IPS DF 19.7 (cell line): ENCODE measurements at places on chromosomes 1 and 21.

DNA sequence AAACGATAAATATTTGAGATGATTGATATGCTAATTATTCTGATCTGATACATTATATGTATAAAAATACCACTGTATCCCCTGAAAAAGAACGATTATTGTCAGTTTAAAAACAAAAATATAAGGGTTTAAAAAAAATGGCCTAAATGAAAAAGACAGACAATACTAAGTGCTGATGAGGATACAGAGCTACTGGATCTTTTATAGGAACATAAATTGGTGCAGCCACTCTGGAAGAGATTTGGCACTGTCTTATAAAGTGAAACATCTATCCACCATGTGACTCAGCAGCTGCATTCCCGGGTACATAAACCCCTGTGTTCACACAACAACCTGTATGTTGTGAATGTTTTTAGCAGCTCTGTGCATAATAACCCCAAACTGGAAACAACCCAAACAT lies 44.2 kb downstream of the KAZN start:
- DNase-seq, result no peak

DNA sequence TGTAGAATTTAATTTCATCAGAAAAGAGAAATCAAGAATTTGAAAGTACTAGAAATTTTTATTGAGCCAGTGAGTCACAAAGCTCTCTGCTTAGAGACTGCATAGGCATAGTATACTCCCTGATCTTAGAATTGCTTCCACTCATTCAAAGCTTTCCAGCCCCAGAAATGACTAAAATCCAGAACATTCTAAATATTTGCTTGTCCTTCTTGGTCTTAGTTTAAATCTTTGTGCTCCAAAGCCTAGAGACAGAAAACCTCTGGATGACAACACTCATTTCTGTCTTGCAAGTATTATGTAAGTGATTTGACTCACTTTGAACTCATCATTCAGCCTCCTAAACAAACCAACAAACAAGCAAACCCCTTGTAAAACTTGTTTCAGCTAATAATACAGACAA lies 74.2 kb downstream of the PTPRC start:
- DNase-seq, result no peak

DNA sequence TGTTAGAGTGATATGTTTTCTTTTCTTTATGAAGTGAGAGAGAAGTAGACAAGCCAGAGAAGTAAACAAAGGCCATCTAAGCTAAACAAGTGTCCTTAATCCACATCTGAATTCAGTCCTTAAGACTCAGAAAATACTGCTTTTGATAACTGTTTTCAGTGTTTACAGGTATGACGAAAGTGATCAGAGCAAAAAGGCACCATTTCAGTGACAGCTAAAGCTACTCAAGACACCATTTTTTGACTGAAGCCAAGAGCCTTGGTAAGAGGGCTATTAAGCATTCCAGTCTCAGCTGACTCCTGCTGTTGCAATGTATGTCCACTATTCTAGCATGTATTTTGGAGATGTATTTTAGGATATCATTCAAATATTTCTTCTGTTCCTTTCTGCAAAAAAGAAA lies 4.1 kb downstream of the KMO start:
- no peak for DNase-seq

DNA sequence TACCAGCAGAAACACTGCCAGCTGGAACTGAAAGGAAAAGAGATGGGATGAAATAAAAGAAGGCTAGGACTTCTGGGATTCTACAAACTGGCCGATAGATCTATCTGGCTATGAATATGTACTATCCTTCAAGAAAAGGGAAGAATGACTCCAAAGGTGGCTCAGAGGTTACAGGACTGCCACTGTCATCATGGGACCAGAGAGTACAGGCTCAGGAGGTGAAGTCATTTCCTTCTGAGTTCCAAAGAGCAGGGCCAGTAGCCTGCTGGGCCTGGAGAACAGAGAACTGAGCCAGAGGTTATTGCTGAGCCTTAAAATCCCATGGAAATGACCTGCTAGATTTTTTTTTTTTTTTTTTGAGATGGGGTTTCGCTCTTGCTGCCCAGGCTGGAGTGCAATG lies 27.6 kb downstream of the ZNF496 start:
- DNase-seq, result no peak

DNA sequence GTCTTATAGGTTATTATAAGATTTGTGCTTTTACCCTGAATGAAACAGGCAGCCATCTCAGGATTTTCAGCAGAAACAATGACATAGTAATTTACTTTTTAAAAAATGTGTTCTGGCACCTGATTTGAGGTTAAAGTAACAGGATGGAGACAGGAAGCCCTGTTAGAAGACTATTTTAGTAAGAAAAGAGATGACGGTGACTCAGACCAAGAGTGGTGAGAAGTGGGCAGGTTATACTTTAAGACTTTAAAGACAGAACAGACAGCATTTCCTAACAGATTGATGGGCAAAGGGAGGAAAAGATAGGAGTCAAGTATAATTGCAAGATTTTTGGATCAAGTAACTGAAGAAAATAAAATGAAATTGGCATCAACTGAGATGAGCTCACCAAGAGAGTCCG lies 436.8 kb upstream of the NR5A2 start:
- DNase-seq, result no peak

DNA sequence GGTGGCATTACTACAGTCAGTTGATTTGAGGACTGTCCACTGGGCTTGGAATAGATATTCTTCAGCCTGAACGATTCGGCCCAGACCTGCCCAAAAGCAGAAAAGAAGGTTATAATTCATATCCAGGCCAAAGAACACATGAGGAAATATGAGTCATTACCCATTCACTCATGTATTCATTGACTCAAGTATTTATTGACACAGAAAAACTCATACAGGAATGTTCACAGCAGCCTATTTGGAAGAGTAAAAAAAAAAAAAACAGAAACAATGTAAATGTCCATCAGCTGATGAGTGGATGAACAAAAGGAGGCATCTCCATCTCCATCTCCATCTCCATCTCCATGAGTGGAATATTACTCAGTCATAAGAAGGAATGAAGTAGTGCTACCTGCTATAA lies 15.9 kb downstream of the ZMYND12 start:
- no peak for DNase-seq

GRCh38 chr21:15425049-15425448 lies 304.7 kb upstream of the USP25 start:
- no peak for DNase-seq

DNA sequence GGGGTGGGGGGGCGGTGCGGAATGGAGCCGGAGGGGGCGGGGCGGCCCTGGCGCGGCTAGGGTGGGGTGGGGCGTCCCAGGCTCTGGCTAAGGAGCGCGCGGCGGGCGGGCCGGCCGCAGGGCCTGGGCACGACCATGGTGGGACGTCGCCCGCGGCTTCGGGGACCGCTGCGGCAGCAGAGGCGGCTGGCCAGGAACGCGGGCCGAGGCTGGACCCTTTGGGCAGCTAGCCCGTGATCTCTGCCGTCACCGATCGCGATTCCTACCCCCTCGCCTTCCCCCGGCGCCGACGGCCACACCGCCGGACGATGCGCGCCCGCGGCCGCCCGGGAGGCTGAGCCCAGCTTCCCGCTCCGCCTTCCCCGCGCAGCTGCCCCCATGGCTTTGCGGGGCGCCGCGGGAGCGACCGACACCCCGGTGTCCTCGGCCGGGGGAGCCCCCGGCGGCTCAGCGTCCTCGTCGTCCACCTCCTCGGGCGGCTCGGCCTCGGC lies at the start of gene MAP3K21:
MAP3K21 (plus strand) TSS at position 74 of the 491 bp plus-strand sequence; CDS start at position 379, 305 bp downstream.
- DNase-seq, result no peak

DNA sequence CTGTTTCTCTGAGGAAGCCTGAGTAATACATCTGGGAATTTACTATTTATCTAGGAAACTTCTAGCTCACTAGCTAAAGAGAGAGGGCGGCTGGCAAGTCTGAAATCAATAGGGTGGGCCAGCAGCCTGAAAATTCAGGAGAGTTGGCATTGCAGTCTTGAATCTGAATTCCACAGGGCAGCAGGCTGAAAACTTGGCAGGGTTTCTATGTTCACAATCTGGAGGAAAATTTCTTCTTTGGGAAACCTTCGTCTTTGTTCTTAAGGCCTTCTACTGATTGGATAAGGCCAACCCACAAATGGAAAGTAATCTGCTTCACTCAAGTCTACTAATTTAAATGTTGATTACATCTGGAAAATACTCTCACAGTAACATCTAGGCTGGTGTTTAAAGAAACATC lies 101.0 kb upstream of the COG2 start:
- no peak for DNase-seq

DNA sequence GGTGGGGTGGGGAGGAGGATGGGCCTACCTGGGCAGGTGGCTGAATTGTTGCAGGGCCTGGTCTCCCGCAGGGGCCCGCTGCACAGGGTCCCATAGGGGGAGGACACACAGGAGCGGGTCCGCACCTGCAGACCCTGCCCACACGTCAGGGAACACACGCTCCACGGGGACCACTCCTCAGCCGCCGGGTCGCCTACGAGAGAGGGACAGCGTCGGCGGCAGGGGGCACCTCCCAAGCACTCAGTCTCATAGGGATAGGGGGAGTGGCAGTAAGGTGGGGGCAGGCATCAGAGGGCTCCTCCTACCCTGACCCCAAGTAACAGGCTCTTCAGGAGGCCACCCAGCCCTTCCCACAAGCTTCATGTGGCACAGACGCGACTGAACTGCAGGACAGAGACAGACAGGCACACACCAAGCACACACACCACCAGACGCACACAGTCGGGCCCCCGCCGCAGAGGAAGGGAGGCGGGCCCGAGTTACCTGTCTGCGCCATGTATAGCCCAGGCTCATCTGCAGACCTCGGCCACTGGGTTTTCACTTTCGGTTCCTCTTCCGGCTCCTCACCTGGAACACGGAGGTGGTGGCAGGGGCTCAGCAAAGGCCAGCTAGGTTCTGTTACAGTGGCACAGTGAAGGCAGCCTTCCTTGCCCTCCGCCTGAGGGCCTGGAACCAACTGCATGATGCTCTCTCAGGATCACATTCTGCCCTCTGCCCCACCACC lies 19.8 kb downstream of the ADGRB2 start:
- DNase-seq, result no peak

DNA sequence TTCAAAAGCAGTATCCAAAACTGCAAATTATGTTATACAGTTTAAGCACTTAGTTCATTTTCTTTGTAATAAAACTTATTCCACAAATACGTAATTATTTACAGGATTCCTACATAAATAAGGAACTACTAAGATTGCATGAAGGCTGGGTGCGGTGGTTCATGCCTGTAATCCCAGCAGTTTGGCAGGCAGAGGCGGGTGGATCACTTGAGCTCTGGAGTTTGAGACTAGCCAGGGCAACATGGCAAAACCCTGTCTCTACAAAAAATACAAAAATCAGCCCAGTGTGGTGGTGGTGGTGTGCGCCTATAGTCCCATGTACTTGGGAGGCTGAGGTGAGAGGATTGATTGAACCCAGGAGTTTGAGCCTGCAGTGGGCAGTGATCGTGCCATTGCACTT lies 69.3 kb downstream of the POU2F1 start:
- no peak for DNase-seq

GRCh38 chr1:53469373-53469772 lies 10.2 kb downstream of the DMRTB1 start:
- no peak for DNase-seq

GRCh38 chr1:211353562-211354212 lies 27.1 kb downstream of the TRAF5 start:
- no peak for DNase-seq

DNA sequence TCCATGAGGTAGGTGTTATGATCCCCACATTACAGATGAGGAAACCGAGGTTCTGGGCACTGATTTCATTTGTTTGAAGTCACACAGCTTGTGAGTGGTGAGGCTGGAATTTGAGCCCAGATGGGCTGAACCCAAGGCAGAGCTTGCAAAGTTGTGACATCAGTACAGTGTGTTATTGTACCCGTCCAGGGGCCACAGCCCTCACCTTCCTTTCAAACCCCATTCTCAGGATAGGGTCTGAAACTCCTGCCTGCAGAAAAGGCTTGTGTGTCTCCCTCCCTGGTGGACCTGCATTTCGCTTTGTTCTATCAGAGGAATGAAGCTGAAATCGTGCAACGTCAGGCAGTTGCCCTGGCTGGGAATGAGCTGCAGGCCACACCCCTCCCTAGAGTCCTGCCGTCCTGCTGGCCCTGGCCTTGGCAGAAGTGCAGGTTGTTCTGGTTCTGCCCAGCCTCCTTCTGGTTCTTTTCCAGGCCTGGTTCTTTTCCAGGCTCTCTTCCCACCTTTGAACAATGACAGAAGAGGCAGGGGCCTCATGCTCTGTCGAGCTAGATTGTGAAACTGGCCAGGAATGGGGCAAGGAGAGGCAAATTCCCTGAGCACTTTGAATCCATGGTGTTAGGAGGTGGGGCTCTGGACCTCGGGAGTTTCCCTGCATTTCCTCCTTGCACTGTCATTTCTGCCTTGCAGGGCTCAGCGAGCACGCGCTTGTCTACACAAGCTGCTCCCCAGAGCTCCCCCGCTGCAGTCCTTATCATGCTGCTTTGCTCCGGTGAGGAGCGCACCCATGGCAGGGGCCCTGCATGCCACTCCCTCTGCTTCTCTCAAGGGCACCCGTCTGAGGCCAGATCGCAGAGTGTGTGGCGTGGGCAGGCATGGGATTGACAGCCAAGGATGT lies 8.2 kb upstream of the MYOM3 start:
- DNase-seq, result no peak

- DNase-seq, result no peak
These were observed 49.2 kb upstream of the TEKT2 start for GRCh38 chr1:36034692-36035091.

- DNase-seq, result no peak
These were observed 56.5 kb downstream of the WLS start for GRCh38 chr1:68175621-68176398.

DNA sequence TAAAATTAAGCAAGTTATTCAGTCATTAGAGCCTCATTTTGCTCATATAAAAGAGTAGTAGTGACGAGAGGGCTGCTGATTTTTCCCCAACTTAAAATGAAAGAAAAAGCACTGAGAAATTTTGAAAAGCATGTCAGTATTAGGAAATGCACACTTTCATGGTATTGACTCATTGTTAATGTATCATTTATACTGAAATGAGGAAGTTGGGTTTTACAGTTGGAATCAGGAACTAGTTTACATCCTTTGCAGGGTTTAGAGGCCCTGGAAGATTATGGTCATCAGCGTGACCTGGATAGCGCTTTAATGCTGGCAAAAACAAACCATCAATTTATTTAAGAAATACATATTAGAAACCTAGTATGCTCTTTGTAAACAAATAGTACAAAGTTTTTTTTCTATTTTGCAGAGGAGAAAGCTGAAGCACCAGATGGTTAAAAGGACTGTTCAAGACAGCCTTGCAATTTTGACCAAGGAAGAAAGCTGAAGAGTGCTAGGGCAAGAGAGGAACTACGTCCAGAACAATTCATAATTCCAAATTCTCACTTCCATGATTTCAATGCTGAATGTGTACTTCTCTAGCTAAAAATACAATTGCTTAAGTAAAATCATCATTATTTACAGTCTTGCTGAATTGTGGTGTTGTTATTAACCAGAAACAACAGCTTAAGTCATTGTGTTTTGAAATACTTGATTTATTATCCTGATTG lies 94.8 kb upstream of the SGIP1 start:
- DNase-seq, result no peak
